ENCODE measurements at places on chromosomes 3 and 15. TPM values are rescaled to one million over a fixed set of nuclear protein-coding genes. Genes with fewer than 3 reads are reported as not detected.
A peak's percentile ranks its signal among the peaks of the same experiment; 100 is the strongest.

Gene SERPINI2
- total RNA-seq: not detected

- no peak for DNase-seq
Observed at GRCh38 chr3:194960446-194961032, 274.9 kb downstream of the FAM43A start.

Gene SLC15A2
- total RNA-seq: under 0.01 TPM

GRCh38 chr15:69451951-69452691, 497 bp upstream of the RPLP1 start:
- DNase-seq: peak; percentile 72

Gene OPA1
- total RNA-seq: 81.2 TPM

- DNase-seq: no peak
Observed at GRCh38 chr3:169060037-169060436, 603.5 kb downstream of the MECOM start.

- no peak for DNase-seq
Observed at GRCh38 chr3:89238846-89239245, 131.4 kb downstream of the EPHA3 start.

DNA sequence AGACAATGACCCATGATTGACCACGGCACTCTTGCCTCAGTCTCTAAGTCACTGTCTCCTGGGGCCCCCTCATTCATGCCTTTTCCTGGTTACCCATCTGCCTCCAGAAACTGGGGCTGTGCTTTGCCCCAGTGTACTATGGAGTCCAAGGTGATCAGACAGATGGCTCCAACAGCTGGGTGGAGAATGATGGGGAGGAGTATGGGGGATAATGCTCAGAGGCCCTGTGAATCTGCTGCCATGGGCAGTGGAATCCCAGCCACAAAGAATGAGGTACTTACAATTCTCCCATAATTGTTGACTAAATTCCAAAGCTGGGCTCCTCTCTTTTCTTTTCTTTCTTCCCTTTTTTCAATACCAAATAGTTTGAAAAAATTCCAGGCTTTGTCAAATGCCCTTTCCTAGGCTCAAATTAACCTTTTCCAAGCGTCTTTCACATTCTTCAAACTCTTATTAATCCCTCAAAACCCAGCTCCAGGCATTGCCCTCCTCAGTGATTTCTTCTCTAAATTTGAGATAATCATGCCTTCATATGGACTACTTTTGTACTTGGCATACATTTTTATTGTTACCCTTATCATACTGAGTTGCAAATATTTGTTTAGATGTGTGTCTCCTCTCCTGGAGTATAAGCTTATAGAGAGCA, 148.5 kb upstream of the ICE2 start:
- no peak for DNase-seq

DNA sequence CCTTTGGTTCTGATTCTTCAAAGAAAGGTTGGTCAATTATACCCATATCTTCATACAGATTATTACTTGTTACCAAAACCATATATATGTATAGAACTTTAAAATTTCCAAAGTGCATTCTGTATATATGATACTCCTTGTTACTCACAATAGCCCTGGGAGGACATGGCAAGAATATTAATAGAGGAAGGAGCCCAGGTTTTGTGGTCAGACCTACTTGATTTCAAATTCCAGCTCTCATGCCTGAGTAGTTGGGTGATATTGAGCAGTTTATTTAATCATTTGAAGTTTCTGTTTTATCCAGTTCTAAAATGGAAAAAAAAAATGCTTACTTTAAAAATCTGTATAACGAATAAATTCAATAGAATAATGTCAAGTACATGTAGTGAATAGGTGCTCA, 2.5 kb downstream of the IL1RAP start:
- no peak for DNase-seq

Gene U2SURP
- total RNA-seq: 86.4 TPM

DNA sequence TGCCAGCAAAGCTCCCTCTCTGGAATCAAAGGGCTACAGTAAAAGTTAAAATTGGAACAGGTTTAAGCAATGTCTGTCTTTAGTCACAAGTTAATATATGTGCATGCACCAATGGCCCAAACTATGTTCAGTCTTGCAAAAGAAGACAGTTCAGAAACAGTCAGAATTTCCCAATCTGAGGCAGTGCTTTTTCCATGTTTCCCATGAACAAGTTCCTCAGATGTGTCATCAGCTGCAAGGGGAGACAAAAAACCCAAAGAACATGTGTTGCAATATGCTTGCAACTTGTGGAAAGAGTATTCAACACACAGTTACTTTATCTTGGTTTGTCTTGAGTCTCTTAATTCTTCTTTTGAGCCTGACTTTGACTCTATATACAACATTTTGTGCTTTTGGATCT, 148.4 kb downstream of the USP13 start:
- peak; percentile 98 for DNase-seq

DNA sequence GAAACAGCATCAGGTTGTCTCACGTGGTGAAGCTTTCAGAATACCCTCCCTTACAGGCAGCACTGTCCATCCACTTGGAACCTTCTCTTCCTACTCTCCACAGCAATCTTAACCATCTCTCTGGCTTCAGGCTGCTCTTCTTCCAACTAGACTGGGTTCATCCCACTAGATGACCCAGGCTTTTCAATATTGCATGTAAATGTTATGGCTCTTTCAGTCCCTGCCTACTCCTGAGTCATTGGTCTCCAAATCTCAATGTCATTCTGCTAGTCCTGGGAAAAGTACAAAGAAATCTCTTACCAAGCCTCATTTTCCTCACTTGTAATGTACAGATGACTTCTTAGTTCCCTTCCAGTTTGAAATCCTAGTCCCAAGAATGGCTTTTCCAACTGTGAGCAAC, 109.7 kb upstream of the CTNNB1 start:
- DNase-seq: no peak

Gene CA12
- total RNA-seq: 8.1 TPM

- no peak for DNase-seq
Observed at GRCh38 chr3:127394031-127394430, 106.2 kb upstream of the PRR20G start.

Gene LDHAL6B
- total RNA-seq: not detected

DNA sequence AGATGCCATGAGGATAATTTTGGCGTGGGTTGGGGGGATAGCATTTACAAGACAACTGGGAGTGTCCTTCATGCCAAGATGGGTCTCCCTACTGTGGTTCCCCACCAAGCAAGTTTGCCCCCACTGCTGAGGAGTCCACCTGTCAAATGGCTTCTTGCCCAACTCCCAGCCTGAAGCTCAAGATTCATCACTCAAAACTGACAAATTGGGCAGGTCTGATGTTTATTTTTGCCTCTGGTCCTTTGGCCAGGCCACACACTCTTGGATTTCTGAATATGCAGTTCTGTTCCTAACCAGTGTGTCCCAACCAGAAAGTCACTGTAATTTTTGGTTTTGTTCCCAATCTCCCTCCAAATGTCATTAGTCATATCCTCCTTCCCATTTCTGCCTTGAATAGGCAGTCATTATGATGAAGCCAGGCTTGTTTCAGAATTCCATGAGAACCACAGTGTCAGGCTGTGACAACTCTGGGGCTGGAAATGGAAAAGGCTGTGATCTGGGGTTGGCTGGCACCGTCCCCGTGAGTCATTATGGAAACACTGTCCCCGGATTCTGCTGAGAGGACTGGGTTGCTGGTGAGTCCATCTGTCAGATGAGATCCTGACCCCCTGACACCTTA, 29.3 kb upstream of the MEF2A start:
- DNase-seq: no peak

DNA sequence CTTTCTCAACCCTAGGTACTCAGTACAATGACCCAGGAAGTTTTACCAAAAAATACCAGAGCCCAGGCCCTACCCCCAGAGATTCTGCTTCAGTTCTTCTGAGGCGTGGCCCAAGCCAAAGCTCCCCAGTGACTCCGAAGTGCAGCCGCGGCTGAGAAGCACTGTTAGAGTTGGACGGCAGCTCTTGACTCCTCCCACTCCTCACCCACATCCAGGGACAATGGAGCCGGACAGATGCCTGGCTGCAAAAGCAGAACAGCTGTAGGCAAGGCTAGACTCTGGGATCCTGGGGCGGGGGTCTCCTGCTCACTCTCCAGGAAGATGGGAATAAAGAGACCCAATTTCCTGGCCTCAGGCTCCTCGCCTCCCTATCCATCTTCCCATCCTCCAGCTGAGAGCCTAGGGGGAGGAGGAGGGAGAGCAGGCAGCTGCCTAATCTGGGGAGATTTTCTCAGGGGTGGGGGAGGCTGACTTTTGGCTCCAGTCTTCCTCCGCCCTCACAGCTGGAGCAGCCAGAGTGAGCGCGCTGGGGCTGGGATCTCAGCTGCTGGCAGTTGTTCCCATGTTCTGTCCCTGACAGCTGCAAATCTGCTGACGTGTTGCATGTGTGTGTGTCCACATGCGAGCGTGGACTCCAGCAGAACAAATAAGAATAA, 223.8 kb downstream of the OPA1 start:
- peak; percentile 73 for DNase-seq

DNA sequence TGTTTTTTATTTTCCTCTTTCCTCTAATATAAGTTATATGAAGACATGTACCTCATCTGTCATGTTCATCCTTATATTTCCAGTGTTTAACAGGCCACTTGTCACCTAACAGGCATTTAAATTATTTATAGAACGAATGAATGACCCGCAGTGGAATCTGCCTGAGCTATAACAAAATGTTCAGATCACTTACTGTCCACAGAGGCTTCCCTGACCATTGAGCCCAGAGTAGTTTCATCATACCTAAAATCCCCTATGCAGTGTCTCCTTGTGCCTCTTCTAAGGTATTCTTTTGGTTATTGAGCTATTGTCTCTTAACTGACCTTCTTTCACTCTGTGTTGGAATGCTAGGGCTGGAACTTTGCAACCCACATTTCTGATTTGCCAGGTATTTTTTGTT, 748.5 kb downstream of the NTRK3 start:
- DNase-seq: no peak

- DNase-seq: no peak
Observed at GRCh38 chr3:170762064-170762463, 107.9 kb downstream of the RPL22L1 start.

Gene MAP6D1
- total RNA-seq: 3.5 TPM

Gene OR5K2
- not detected for total RNA-seq

DNA sequence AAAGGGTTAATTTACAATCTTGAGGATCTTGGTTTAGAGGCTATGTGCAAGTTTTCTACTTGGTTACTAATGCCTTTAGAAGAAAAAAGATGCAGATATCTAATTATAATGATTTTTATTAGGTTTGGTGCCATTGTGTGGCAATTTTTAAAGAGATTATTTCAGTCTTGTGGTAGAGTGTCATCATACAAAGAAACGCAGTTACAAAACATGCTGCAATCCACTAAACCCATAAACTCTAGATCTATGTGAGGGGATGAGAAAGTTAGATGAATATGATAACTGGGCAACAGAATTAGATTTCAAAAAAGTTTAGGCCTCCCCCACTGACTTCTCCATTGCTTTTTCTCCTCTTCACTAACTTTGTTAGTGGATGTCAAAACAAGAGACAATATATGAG, 106.0 kb downstream of the ARPP21 start:
- no peak for DNase-seq

- peak; percentile 90 for DNase-seq
Observed at GRCh38 chr15:95932676-95933075, 397.8 kb upstream of the NR2F2 start.

Gene GMPS
- 41.9 TPM for total RNA-seq

Gene PFKFB4
- 18.1 TPM for total RNA-seq

- no peak for DNase-seq
Observed at GRCh38 chr15:77985031-77985930, 92.2 kb downstream of the TBC1D2B start.

DNA sequence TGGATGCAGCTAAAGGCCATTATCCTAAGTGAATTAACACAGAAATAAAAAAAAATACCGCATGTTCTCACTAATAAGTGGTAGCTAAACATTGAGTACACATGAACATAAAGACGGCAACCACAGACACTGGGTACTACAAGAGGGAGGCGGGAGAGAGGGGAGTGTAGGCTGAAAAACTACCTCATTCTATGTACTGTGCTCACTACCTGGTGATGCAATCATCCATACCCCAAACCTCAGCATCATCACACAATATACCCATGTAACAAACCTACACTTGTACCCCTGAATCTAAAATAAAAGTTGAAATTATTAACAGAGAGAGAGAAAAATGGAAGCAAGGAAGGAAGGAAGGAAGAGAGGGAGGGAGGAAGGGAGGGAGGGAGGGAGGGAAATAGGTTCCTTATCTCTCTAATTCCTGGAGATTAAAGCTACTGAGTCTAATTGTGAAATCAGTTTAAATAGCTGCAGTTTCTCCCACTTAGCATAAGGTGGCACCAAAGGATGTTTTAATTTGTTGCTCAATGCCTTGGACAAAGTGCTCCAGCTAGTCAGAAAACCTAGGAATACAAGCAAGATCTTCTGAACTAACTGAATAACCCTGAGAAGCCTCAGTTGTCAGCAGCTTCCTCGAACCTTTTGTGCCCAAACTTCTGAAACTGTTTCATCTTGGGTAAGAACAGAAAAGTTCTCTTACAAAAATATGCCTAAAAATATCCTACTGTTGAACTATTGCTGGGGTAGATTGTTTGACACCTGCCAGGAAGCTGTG, 79.4 kb upstream of the ATP11B start:
- DNase-seq: peak; percentile 82

Gene GOLGA8S
- total RNA-seq: under 0.01 TPM

- peak; percentile 77 for DNase-seq
Observed at GRCh38 chr3:52897130-52898122, at the start of gene STIMATE. Gene STIMATE (minus strand): TSS chr3:52897548. CDS start chr3:52897450, 98 bp downstream.

Gene CTSH
- total RNA-seq: 22.9 TPM

Gene GRM2
- total RNA-seq: not detected

DNA sequence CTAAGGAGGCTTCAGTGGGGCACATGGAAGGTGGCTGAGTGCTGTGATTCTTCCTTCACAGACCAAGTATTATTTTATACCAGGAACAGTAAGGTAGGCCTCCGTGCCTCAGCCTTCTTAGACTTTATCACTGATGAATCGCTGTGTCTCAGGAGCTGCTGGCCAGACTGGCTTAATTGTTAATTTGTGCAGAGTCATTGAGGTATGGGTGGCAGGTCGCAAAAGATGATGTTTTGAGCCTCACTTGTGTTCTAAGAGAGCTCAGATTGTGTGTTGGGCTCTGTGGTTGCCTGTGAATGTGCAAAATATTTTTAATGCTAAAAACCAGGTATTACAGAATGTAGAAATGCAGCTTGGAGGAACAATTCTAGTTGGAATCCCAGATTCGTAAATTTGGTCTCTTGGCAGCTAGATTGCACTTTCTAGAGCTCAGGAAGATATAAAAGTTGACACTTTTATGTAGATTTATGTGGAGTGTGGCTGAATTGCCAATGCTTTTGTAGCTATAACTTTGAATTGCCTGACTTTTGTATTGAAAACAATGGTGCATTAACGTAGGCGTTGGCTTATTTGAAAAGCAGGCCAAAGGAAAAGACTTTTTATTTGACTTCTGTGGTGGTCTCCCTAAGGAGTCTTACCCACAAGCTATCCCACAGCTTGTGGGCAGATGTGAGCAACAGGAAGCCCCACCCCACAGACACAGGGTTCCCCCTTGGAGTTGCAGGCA, 53.4 kb downstream of the LARS2 start:
- peak; percentile 89 for DNase-seq

Gene ELL3
- total RNA-seq: 4.3 TPM

DNA sequence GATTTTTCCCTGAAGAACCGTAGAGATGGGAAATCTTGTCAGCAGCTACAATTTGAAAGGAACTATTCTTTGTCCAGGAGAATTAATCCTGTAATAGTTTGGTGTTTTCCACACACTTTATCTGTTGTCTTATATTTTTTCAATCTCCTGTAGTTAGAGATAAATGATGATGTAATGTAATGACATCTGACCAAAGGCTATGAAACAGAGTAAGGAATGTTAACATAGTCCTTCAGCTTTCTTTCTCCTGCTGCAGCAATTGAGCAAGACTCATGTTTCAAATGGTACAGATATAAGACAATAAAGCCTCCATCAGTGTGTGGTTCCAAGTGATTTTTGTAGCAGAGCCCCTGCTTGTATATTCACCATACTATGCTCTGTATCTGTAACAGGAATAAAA, 1028.4 kb downstream of the SI start:
- DNase-seq: no peak

Gene FAM3D
- not detected for total RNA-seq

Gene TGM4
- total RNA-seq: not detected
